ENCODE measurements at places on chromosomes 16 and 17. TPM values are rescaled to one million over a fixed set of nuclear protein-coding genes. Genes with fewer than 3 reads are reported as not detected.

The SLC38A8 gene
- polyA plus RNA-seq, result not detected

The CES1 gene
- 28.9 TPM for polyA plus RNA-seq

The MYH8 gene
- not detected for polyA plus RNA-seq

The RHBDF1 gene
- polyA plus RNA-seq, result 38.3 TPM

The NPB gene
- polyA plus RNA-seq, result not detected

The CBLN1 gene
- polyA plus RNA-seq, result not detected

- peaks cover 70% of the 10 kb centered on the region for H3K4me1 ChIP-seq
- peak overlapping the region; percentile 63 for H3K27ac ChIP-seq
- peaks cover 41% of the 10 kb centered on the region for H3K36me3 ChIP-seq
- peaks cover 14% of the 10 kb centered on the region for H3K27me3 ChIP-seq
These were observed 809 bp upstream of the RAB34 start for GRCh38 chr17:28718333-28719020.

- H3K27me3 ChIP-seq, result no peaks in the 10 kb centered on the region
- H3K27ac ChIP-seq, result peak overlapping the region; percentile 72
- H3K4me3 ChIP-seq, result no peak overlapping the region
- H3K36me3 ChIP-seq, result no peaks in the 10 kb centered on the region
- no peak for DNase-seq
These were observed 4.1 kb downstream of the PECAM1 start for GRCh38 chr17:64386412-64387144.

DNA sequence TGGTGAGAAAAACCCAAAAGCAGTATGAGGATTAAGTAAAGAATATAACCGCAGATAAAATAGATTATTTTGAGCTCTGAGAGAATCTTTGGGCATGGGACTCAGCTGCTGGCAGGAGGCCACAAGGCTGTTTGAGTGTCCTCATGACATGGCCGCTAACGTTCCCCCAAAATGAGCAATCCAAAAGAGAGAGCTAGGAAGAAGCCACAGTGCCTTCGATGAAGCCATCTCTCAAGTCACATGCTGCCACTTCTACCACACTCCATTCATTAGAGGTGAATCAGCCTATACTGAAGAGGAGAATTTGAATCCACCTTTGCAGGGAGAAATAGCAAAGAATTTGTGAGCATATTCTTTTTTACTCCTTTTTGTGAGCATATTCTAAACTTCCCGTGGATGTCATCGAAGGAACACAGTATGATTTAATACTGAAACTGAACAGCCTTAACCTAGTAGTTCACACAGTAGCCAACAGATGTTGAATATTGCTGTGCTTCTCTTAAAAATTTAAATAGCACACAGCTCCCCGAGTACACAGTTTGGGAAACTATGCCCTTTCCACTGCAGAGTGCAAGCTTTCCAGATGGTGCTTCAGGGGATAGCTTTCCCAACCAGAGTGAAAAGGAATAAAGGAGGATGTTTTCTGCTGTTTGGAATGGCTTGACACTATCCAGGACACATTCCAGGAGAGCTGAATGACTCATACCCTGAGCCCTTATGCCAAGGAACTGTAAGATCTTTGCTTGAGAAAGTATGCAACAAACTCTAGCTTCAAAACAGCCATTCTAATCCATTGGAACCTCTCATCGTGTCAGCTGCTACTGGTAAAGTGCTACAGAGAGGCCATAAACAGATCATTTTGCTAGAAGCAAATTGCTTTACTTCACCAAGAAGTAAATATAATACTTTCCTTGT is 33.9 kb downstream of the ANKFY1 start:
- no peak overlapping the region for H3K4me3 ChIP-seq
- peaks cover 7% of the 10 kb centered on the region for H3K4me1 ChIP-seq
- peak overlapping the region; percentile 36 for H3K27ac ChIP-seq
- H3K36me3 ChIP-seq, result no peaks in the 10 kb centered on the region
- no peaks in the 10 kb centered on the region for H3K27me3 ChIP-seq

DNA sequence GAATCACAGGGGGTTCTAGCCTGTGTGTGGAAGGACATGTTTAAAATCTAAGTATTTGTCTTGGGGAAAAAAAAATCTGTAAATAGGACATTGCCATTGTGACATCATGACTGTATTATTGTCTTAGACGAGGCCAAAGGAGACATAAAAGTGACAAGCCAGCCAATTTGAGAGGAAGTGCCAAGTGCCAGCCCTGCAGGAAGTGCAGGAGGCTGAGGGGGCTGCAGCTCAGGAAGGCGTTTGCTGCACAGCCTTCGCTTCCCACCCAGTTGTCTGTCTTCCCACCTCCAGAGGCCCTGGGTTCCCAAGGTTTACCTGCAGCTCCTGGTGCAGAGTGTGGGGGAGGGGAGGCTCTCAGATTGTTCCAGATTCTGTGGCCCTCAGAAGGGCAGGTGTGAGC is 1.3 kb downstream of the ADCY7 start:
- H3K4me3 ChIP-seq, result no peak overlapping the region
- H3K4me1 ChIP-seq, result peaks cover 16% of the 10 kb centered on the region

DNA sequence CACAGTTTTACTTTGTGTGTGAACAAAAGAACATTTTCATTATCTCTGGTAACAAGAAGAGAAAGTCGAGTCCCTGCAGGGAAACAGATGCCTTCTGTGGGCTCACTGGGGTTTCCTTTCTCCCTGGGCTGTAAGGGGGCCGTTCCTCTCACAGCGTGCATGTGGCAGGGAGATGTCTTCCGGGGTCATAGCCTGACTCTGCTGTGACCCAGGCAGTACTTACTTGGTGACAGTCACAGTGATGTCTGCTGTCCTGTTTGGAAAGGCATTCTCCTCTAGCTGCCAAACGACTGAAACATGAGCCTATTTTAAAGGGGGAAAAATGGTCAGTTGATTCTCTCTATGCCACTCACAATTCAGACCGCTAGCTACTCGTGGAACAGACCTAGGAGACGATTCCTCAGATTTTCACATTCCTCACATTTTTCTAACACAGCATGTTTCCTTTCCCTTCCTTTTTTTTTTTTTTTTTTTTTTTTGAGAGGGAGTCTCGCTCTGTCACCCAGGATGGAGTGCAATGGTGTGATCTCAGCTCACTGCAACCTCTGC is 7.3 kb downstream of the HASPIN start:
- DNase-seq, result no peak
- H3K36me3 ChIP-seq, result no peaks in the 10 kb centered on the region
- H3K27ac ChIP-seq, result no peak overlapping the region
- peaks cover 3% of the 10 kb centered on the region for H3K4me1 ChIP-seq
- no peaks in the 10 kb centered on the region for H3K27me3 ChIP-seq

- no peak for DNase-seq
- H3K27ac ChIP-seq, result no peak overlapping the region
- no peaks in the 10 kb centered on the region for H3K27me3 ChIP-seq
- H3K4me1 ChIP-seq, result no peaks in the 10 kb centered on the region
- H3K36me3 ChIP-seq, result peaks cover 99% of the 10 kb centered on the region
These were observed 91.3 kb upstream of the ZNF750 start for GRCh38 chr17:82930924-82931698.

- H3K4me1 ChIP-seq, result no peaks in the 10 kb centered on the region
- H3K4me3 ChIP-seq, result no peak overlapping the region
- H3K27ac ChIP-seq, result no peak overlapping the region
- peak; percentile 1 for DNase-seq
- H3K36me3 ChIP-seq, result no peaks in the 10 kb centered on the region
These were observed 789.4 kb upstream of the KIF2B start for GRCh38 chr17:53033297-53033696.

DNA sequence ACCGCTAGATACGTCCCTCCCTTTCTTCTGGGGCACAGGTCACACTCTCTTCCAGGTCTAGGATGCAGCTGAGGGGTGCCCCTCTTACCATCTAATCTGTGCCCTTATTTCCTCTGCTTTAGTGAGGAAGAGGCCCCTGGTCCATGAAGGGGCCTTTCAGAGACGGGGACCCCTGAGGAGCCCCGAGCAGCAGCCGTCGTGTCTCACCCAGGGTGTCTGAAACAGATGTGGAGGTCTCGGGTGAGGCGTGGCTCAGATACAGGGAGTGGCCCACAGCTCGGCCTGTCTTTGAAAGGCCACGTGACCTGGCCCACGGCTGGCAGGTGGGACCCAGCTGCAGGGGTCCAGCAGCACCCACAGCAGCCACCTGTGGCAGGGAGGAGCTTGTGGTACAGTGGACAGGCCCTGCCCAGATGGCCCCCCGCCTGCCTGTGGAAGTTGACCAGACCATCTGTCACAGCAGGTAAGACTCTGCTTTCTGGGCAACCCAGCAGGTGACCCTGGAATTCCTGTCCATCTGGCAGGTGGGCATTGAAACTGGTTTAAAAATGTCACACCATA is 15.6 kb downstream of the SCGB1C2 start:
- no peaks in the 10 kb centered on the region for H3K27me3 ChIP-seq
- peaks cover 53% of the 10 kb centered on the region for H3K36me3 ChIP-seq
- no peak for DNase-seq
- H3K4me1 ChIP-seq, result no peaks in the 10 kb centered on the region
- no peak overlapping the region for H3K27ac ChIP-seq

DNA sequence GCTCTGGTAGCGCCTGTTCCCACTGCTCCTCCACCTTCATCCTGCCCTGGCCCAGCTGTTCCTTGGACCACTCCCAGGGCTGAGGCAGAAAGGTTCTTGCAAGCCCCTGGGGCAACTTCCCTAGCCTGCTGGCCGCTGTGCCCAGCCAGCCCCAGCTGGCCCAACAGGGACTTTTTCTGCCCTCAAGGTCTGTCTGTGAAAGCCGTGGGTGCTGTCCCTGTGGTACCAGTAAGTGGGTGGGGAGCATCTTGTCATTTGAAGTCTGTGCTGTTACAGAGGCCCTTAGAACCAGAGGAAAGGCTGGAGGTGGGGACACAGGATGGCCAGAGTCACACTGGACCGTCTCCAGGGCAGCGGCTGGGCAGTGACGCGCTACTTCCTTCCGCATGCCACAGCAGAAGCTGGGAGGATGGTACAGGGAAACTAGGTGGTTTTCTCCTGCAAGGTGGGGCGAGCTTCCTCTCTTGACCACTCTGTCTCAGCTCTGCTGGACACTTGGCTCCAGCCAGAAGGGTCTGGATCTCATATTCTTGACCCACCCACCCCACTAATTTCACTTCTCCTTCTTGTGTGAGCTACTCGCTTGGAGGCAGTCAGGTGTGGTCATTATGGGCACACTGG is 87.8 kb downstream of the PLCG2 start:
- no peaks in the 10 kb centered on the region for H3K36me3 ChIP-seq
- H3K4me1 ChIP-seq, result peaks cover 11% of the 10 kb centered on the region
- no peak overlapping the region for H3K4me3 ChIP-seq
- peak; percentile 55 for DNase-seq
- peak overlapping the region; percentile 68 for H3K27ac ChIP-seq

- peak overlapping the region; percentile 57 for H3K27ac ChIP-seq
- no peak overlapping the region for H3K4me3 ChIP-seq
- H3K4me1 ChIP-seq, result no peaks in the 10 kb centered on the region
- DNase-seq, result no peak
- no peaks in the 10 kb centered on the region for H3K27me3 ChIP-seq
These were observed 8.8 kb downstream of the KIAA0513 start for GRCh38 chr16:85036236-85037049.

DNA sequence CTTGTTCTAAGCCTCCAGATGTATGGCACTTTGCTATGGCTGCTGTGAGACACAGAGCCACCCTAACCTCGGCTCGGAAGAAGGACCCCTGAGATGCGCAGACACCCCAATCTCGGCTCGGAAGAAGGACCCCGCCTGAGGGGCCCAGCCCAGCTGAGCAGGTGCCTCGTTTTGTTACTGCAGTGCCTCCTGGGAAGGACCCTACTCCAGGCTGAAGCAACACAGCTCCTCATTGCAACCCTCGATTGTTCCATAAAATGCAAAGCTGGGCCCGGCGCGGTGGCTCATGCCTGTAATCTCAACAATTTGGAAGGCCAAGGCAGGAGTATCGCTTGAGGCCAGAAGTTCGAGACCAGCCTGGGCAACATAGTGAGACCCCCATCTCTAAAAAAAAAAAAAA is 61.3 kb downstream of the C16orf95 start:
- H3K36me3 ChIP-seq, result no peaks in the 10 kb centered on the region
- H3K27ac ChIP-seq, result no peak overlapping the region
- H3K4me1 ChIP-seq, result no peaks in the 10 kb centered on the region

DNA sequence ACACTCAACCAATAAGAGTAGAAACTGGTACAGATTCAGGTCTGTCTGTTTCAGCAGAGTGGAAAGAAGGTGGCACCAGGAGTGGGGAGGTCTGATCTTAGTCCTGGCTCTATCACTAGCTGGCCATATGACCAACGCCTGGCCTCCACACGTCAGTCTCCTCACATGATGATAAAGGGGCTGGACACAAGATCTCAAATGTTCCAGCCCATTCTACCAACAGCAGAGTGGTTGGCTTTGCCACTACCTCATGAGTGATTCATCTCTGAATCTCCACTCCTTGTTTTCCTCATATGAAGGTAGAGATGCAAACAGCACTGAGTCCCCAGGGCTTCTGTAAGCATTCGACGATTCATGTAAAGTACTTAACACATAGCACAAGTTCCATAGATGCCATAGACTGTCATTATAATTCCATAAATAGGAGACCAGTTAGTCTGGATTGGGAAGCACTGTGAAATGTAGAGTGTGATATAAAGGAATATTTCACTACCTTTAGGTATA is 281.9 kb upstream of the ASIC2 start:
- DNase-seq, result no peak
- H3K27me3 ChIP-seq, result no peaks in the 10 kb centered on the region
- no peaks in the 10 kb centered on the region for H3K36me3 ChIP-seq
- no peak overlapping the region for H3K27ac ChIP-seq
- H3K4me3 ChIP-seq, result no peak overlapping the region
- no peaks in the 10 kb centered on the region for H3K4me1 ChIP-seq
